ENCODE measurements at places on chromosomes 5 and 9.

DNA sequence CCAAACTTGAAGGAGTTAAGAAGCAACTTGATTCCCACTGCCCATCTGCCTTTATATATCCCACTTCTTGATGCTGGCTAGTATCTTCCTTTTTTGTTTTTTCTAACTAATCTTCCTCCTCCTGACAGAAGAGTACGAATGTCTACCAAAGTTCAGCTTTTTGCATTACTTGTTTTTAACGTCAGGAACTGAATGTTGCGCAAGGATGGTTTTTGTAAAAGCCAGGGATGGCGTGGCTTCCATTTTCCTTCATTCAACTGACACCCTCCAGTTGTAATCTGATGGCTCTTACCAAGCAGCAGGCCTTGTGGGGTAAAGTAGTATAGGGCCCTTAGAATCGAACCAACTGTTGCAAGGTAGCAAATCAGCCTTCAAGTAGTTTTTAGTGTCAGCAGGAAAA is 70.8 kb upstream of the GPR151 start:
- DNase-seq = no peak

- DNase-seq = peak; percentile 66
Measured at GRCh38 chr9:35611230-35611797, 6.3 kb downstream of the TESK1 start.

DNA sequence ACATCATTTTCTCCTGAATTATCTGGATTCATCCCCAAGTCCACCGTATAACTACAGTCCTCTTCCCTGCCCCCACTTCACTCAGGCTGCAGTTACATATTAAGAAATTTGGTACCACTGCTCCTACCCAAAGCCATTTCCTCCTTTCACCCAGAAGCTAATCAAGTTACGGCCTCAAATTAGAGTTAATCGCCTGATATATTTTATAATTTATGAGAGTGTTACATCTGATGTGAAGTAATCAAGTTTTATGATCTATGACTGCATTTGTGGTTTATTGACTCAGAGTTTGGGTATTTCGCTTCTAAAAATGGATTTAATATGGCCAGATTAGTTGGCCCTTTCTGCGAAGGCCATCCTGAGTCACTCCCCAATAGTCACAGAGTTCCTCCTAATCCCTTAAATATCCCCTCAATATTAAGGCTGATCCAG is 223.6 kb upstream of the KIF2A start:
- no peak for DNase-seq

DNA sequence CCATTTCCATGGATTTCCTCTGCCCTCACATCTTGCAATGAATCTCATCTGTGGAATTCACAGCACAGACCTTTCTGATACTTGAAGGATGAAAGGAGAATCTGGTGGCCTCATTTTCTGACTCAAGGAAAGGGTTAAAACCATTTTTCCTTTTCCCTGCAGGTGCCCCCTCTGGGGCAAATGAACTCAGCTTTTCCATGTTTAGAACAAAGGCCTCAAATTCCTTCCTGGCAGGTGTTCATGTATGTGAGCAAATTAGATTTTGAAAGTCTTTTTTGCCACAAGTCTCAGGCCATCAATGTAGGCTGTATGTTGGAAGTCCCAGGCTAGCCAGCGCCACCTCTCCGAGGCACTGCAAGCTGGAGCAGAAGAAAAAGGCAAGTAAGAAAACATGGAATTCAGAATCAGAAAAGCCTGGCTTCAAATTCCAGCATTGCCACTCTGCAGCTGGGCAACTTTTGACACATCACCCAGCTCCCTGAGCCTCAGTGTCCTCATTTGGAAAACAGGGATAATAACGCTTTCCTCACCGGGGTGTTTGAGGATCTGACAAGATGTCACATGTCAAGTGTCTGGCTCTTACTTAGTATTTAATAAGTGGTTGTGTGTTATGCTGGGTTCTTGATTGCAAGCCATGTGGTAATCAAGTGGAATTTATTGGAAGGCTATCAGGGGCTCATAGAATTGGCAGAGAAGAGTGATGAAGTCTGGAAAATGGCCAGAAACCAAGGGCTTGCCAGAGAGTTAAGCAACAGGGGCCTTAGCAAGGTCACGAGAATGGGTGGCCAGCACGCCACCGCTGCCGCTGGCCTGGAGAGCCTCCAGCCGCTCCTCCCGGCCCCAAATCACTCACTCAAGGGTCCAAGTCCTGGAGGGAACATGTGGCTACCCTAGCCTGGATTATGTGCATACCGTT is 48.4 kb upstream of the SMIM23 start:
- no peak for DNase-seq

- DNase-seq = peak; percentile 12
Measured at GRCh38 chr9:34547960-34548611, 25.3 kb upstream of the ENHO start.

DNA sequence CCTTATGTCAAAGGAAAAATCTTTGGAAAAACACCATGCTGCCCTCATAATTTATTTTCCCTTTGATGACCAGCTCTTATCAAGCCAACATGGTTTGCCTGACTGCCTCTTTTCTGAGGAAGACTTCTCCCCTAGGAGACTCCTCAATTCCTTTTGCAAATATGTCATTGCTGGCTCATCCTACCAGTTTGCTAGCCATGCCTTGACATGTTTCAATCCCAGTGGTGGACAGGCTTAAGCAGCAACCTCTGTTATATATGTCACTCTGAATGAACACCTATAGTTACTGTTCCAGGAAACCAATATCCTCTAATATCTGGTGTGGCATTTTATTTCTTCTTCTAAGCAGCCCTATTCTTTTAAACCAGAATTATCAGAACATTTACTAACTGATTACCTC is 615.8 kb downstream of the HTR1A start:
- DNase-seq = no peak

DNA sequence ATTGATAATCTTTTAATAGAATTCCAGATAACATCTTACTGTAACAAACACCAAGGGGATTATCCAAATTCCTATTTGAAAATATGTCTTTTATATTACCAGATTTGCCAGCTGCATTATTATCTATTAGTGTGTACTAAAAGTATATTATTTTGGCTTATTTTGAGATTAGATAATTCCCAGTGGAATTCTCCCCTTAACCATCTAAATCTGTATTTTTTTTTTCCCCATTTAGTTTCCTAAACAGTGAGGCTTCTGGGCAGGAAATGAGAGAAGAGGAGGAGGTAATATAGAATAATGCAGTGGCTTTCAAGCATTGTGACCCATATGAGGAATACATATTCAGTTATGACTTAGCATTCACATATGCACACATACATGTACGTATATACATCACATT is 53.5 kb upstream of the ABL1 start:
- no peak for DNase-seq

- DNase-seq = no peak
Measured at GRCh38 chr5:118544887-118545449, 443.4 kb downstream of the DTWD2 start.

DNA sequence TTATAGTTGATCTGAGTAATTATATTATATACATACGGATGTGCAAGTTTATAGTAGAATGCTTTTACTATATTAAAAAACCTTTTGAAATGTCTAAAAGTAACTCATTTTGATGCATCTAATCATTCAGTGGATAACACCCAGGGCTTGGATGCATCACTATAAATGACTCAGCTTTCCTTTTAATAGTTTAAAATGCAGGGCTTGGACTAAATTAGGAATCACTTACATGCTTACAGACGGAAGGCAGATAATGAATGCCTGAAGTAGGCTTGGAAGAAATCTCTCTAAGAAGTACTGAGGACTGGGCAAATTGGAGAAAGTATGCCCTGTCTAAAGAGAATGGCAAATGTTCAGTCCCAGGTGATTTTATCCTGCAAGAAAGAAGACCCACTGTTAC is 362.5 kb upstream of the CCNH start:
- no peak for DNase-seq

- DNase-seq = no peak
Measured at GRCh38 chr5:108168915-108169314, 213.0 kb downstream of the FBXL17 start.

GRCh38 chr5:55724281-55724680 is 12.2 kb upstream of the SLC38A9 start:
- DNase-seq = no peak

GRCh38 chr5:174381241-174381640 is 335.7 kb downstream of the NSG2 start:
- no peak for DNase-seq

DNA sequence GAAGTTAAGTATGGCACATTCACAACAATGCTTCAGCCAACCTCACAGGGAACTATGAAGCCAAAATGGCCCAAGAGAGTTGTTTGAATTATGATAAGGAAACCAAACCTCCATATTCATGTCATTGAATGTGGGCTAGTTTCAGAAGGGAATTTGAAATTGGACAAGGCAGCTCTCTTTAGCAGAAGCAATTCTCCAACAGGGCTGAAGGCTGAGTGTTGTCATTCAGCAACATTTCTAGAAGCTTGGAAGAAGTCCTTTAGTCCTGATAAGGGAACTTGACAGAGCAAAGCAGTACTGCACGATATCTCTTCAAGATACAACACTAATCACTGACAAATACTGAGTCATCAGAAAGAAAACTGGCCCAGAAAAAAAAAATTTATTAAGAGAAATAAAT is 115.4 kb downstream of the SLC25A46 start:
- no peak for DNase-seq

GRCh38 chr9:110064803-110065202 is 143.2 kb downstream of the C9orf152 start:
- DNase-seq = no peak

- no peak for DNase-seq
Measured at GRCh38 chr9:87259543-87260518, 237.8 kb upstream of the DAPK1 start.

DNA sequence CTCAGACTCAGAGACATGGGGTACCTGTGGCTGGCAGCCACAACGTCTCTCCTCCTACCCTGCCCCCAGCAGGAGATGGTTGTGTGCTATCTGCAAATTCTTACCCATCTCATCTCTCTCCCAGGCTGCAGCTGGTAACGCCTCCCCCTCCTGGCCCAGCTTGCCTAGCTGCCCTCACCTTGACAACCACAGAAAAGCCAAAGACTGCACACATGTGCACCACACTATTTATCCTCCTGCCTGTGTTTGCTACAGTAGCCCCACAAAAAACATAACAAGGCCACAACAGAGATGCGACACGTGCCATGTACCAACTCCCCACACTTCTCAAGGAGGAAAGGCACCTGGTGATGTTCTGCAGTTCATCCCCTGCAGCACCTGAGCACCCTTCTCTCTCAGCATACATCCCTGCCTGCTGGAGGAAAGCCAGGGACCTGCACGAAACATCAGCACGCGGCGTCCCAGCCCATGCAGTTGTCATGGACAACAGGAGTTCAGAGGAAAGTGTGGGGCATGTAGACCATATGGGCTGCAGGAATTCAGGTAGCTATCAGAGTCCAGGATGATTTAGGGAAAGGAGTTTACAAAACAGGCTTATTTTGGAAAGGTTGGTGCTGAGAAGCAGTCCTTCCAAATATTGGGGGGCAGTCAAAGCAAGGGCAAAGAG is 168.7 kb downstream of the C5orf15 start:
- DNase-seq = no peak

DNA sequence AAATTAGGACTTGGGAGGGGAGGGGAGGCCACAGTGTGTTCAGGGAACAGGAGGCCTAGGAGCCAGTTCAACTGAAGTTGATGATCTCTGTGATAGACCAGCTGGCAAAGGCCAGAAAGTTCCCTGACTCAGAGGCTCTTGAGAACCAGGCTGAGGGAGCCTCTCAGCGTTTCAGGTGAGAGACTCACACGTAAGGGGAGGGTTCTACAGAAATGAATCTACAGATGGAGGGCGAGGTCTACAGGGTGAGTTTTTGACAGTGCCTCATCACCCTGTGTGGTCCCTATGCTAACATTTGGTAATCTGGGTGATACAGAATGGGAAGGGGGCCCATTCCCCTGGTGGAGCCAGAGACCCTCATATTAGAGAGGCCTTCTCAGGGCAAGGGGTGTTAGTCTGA is 32.0 kb downstream of the ENHO start:
- no peak for DNase-seq

DNA sequence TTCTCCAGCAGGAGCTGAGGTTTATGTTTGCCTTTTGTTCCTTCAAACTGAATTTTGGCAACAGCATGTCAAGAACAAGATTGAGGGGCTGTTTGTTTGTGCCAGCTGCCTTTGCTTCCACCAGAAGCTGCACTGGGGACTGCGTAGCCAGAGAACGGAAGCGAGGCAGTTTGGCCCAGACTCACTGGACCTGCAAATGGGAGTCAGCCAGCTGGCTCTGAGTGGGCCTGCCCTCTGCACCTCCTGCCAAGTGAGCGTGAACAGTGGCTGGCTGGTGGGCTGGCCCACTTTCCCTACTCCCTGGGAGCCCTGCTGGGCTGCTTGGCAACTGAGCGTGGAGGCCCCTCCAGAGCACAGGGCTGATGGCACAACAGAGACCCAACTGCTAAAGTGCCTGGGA is 111.6 kb downstream of the GALNT10 start:
- no peak for DNase-seq

DNA sequence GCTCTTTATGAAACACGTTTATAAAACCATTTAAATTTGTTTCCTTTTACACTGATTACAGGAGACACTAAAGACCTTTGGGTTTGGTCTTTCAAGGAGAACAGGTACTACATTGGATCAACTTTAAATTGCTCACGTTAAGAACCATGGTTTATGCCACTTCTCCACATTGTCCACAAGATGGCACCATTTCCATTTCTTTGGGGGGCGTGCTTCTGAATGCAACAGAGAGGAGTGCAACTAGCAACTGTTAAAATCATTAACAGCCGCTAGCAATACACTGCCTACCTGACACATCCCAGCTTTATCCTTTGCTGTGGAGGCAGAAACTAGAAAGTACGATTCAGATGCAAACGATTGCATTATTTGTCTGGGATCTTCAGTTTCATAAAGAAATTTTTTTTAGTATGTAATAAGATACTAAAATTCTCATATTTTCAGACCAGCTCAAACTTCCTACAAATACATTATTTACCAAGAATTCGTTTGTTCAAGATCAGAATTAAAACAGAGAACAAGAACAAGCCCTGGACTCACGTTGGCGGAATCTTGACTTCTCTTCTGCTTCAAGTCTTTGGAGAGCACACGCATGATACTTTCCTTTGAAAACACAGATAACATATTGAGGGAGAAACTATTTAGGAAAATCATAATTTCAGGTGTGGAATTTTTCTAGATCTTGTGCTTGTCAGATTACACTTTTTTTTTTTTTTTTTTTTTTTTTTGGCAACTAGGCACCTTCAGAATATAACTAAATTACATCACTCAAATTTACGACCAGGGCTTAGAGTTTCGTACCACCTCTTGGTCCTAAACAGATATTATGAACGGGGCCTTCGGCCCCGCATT is 702 bp downstream of the CDC20B start:
- peak; percentile 83 for DNase-seq

- no peak for DNase-seq
Measured at GRCh38 chr9:120928015-120928482, 1.5 kb upstream of the TRAF1 start.
